ENCODE measurements at places on chromosomes 7 and 10.

- no peak for DNase-seq
Observed at GRCh38 chr10:52568309-52568708, 204.3 kb downstream of the MBL2 start.

- no peak for DNase-seq
Observed at GRCh38 chr7:22680482-22680911, 46.5 kb upstream of the IL6 start.

DNA sequence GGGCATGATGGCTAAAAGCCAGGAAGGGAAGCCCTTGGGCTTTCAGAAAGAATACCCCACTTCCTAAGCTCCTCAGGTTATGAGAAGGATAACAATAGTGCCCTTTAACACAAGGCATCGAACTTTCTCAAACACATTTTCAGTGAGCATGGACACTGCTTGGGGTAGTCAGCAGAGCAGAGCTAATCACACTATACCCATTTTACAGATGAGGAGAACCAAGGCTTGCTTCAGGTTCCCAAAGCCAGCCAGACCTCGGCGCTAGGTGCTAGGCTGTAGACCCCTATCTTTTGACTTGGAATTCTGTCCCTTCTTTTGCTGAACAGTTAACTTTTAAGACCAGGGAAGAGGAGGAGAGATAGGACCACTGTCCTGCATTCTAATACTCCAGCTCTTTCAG, 1.8 kb downstream of the NEURL1 start:
- no peak for DNase-seq

DNA sequence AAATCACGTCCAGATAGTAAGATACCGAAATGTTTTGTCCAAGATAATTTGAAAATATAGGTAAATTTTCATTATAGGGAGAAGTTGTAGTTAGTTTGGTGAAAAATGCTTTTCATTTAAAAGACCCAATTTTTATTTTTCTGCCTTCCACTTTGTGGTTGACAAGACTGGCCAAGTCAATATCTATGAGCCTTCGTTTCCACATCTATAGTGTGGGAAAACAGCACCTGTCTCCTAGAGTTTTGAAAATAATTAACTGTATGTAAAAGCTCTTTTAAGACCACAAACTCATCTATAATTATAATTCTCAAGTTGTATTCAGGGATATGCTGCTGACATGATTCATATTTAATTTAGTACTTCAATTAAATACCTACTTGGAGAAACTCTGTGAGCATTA, 102.8 kb downstream of the VWC2 start:
- no peak for DNase-seq

DNA sequence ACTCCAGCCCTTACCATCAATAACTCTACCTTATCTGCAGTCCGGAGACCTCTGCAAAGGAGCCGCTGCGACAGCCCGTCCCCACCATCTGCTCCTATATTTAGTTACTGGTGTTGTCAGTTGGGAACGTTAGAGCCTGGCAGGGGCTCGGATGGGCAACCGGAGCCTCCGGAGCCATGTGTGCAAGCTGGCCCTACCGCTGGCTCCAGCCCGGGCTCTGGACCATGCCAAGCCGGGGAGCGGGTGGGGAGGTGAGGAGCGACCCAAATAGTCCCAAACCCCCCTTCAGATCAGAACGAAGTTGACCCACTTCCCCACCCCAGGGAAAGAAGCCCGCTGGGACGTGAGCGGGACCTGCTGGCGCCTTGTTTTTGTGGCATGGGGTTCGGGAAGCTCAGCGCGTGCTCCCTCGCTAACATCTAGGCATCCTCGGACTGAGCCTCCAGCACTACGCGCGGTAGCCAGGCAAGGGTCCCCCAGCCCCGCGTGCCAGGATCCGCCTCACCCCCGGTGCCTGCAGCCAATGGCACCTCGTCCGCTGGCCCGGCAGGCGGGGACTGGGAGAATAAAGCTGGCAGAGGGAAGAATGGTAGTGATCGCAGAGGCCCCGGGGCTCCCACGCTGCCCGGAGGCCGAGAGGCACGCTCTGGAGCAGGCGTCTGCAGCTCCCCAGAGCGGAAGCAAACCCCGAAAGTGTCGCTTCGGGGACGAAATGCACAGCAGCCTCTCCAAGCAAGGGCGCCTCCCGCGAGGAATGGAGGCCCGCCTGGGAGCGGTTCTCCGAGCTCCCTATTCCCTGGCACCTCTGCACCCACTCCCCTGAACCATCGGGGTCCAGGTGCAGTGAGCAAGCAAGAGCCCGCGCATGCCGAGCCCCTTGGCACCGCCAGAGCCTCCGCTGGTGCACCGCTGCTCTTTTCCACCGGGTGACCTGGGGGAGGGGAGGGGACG, 679 bp downstream of the LRRC20 start:
- peak; percentile 40 for DNase-seq

DNA sequence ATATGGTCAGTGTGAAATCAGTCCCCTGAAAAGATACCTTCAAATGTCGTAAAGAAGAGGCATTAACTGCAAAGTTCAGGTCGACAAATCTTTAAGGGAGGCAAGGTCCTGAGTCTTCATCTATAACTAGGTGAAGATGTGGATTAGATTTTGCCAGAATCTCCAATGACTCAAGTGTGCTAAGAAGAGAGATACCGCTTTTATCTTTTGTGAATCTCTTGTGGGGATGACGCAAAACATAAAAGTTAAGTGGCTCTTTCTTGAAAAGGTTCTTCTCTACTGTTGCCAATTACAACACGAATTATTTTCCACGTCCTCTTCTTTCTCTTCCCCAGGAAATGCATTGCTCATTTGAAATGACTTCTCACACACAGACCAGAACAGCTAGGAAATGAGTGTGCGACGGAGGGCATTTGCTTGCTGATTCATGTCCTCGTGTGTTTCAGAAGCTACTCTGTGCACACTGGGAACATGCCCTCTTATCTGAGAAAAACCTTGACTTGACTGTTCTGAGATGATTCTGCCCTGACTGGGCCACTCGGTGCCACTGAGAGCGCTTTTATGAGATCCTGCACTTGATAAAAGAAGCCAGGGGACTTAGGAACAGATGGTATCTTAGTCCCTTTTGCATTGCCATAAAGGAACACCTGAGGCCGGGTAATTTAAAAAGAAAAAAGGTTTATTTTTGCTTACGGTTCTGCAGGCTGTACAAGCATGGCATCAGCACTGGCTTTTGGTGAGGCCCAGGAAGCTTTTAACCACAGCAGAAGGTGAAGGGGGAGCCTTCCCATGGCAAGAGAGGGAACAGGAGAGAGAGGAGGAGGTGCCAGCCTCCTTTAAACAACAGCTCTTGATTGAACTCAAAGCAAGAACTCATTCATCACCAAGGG, 169.5 kb upstream of the PFKP start:
- no peak for DNase-seq

GRCh38 chr10:45550903-45551786, 121.4 kb downstream of the ZFAND4 start:
- DNase-seq: no peak

DNA sequence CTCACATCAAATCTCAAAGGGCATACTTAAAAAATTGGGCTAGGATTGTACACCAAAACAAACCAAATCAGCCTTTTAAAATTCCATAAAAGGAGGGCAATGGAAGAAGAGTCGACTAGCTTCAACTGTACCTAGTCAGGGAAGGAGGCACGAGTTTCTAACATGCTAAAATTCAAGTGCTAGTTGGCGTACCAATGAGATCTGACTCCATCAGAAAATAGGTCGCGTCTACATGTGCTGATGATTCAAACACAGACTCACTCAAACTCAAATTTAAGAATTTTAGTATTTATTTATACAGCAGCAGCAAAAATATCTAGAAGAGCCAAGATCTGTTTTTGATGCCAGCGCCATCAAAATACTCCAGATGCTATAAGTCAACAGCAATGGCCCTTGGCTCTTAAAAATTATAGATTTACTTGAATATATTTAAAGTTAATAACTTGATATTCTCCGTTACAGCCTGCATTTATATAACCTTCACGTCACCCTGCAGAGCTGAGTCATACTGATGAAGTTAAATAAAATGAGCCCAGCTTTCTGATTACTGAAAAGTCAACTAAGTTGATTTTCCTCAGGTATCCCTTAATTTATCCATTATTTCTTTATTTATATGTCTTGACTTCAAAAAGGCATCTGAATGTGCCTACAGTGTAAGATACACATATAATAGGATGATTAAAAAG, 302.1 kb upstream of the IMMP2L start:
- DNase-seq: no peak

Data from NCI-H524 (cell line).